ENCODE measurements at places on chromosomes 13 and 19.

GRCh38 chr19:56974556-56975207 is 134.2 kb upstream of the PEG3 start:
- DNase-seq: no peak

DNA sequence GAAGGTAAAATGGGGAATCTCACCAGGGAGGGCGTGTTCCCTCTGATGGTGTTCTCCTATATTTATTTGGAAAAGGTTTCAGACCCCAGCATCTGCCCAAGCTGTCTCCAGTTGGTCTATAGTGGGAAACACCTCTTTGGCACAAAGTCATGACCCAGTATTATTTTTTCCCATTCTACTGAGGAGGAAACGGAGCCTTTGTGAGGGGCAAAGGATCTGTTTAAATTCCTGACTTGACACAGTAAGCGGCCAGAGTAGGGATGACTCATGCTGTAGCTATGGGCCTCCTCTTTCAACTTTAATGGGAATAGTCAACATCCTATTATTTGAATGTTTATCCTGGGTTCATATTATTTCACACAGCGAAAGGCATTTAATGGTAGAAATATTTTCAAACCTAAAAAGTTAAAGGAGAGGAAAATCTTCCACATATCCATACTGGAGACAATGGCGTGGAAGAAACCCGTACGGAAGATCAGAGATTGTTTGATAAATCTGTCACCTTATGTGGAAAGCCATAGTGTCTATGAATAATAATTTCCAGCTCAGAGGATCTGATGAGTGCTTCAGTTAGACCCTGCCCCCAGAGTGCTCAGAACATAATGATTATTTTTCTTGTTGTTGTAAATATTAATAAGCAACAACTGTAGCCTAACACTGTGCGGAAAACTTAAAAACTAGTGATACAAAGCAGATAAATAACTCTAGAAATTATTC is 126.0 kb downstream of the FOXO1 start:
- DNase-seq: no peak

DNA sequence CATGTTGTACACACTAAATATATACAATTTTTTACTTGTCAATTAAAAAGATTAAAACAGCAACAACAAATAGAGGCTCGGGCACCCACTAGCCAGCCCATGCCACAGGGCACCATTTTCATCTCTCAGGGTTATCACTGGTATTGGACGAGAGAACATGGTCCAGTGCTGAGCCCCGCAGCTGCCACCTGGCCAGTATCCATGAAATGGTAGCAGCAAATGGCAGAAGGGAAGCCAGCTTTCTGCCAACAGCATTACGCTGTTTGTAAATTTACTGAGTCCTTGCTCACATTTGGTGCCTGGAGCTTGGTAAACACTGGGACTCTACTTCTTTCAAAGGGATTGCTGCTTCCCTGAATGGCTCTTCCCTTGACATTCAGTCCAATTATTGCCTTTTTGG is 87.9 kb upstream of the WASF3 start:
- DNase-seq: no peak

DNA sequence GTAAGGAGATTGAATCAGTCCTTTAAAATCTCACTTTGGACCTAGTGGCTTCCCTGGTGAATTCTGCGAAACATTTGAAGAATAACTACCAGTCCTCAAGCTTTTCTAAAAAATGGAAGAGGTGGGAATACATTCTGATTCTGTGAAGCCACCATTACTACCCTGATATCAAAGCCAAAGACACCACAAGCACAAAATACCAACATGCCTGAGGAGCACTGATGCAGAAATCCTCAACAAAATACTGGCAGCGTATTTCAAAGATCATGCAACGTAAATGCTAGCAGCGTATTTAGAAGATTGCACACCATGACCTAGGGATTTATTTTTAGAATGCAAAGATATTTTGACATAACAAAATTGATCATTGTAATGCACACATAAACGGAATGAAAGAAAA is 14.4 kb downstream of the ATP4B start:
- DNase-seq: no peak

- no peak for DNase-seq
These were observed 574 bp downstream of the CYP2S1 start for GRCh38 chr19:41193430-41194156.

DNA sequence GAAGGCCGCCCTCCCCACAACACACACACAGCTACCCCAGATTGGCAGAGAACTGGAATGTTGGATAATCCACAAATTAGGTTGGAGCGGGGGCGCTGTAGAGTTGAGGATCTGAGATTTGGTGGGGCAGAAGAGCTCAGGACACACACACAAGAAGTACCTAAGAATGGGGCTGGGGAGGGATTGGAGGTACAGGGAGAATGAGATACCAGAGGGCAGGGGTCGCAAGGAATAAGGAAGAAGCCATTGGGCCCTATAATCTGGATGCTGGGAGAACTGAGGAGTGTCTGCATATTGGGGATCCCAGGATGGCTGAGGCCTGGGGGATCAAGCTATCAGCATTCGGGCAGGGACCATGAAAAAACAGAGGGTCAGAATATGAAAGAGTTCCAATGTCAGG is 11.5 kb downstream of the SYT3 start:
- DNase-seq: no peak
